ENCODE measurements at places on chromosomes 1 and 21. TPM values are rescaled to one million over a fixed set of nuclear protein-coding genes. Genes with fewer than 3 reads are reported as not detected.

CYP4B1 gene
- 0.32 TPM for total RNA-seq

MYOC gene
- not detected for total RNA-seq

ETV3L gene
- not detected for total RNA-seq

TEDDM1 gene
- not detected for total RNA-seq

ZNF695 gene
- 3.3 TPM for total RNA-seq

ENAH gene
- total RNA-seq = 27.4 TPM

TSPAN1 gene
- 0.49 TPM for total RNA-seq

LCE6A gene
- not detected for total RNA-seq

SELENOF gene
- total RNA-seq = 120 TPM
